ENCODE measurements at places on chromosomes 12 and 14.
A peak's percentile ranks its signal among the peaks of the same experiment; 100 is the strongest.

GRCh38 chr12:5557906-5558305 lies 126.0 kb downstream of the NTF3 start:
- no peak for DNase-seq

- DNase-seq = no peak
Observed at GRCh38 chr12:112304436-112304835, 77.8 kb downstream of the HECTD4 start.

DNA sequence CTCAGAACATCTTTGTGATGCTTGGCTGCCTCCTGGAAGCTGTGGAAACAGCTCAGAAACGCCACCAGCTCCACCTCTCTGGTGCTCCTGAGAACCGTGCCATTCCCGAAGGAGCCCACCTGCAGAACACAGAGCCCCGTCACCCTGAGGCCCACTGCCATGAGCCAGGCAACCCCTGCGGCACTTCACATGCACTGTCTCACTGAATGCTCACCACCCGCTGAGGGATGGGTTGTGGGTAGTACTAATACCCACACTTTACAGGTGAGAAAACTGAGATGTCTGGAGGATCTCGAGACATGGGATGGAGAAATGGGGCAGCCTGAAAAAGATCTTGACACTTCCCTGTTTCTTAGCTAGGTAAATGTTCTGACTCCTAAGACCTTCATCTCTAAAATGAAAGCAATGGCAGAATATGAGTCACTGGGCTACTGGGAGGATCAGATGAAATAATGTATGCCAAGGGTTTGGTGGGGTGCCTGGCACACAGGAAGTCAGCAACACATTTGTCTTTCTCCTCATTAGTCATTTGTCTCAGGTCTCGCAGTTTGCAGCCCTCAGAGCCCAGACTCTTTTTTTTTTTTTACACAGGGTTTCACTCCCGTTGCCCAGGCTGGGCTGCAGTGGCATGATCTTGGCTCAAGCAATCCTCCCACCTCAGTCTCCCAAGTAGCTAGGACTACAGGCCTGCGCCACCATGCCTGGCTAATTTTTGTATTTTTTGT lies 5.3 kb downstream of the OASL start:
- peak; percentile 16 for DNase-seq

GRCh38 chr14:69626132-69626500 lies 14.7 kb downstream of the SUSD6 start:
- no peak for DNase-seq

GRCh38 chr14:34837801-34838322 lies 37.3 kb downstream of the BAZ1A start:
- no peak for DNase-seq

DNA sequence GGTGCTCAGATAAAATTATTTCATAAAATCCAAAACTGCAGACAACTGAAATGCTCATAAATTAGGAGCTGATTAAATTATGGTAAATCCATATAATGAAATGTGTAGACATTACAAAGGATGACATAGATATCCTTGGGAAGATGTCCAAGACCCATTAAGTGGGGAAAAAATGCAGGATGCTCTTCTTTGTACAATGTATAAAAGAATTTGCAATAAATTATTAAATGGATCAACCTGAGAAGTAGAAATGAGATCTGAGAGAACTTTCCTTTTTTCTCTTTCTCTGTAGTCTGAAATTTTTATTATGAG lies 336.4 kb upstream of the E2F7 start:
- DNase-seq = no peak
